ENCODE measurements at places on chromosomes 6 and 20.

- no peak for DNase-seq
Observed at GRCh38 chr6:3776881-3777507, 25.5 kb upstream of the PXDC1 start.

DNA sequence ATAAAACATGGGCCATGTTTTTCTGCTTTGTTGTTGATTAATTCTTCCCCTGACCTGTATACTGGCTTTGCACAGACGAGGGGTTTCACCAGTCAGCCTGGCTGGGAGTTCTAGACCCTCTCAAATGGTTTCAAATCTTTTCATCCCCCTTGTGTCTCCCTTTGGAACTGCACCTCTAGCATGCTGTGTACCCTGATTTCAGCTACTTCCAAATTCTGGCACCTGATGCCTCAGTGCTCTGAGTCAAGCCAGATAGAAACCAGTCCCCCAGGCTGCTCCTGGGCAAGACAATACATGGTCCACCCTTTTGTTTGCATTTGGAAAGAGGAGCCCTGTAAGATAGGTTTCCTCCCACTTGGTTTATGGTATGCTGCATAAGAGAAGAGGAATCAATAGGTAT lies 290.2 kb downstream of the BTBD3 start:
- no peak for DNase-seq

- DNase-seq: no peak
Observed at GRCh38 chr6:75603106-75603420, 1.4 kb downstream of the SENP6 start.

DNA sequence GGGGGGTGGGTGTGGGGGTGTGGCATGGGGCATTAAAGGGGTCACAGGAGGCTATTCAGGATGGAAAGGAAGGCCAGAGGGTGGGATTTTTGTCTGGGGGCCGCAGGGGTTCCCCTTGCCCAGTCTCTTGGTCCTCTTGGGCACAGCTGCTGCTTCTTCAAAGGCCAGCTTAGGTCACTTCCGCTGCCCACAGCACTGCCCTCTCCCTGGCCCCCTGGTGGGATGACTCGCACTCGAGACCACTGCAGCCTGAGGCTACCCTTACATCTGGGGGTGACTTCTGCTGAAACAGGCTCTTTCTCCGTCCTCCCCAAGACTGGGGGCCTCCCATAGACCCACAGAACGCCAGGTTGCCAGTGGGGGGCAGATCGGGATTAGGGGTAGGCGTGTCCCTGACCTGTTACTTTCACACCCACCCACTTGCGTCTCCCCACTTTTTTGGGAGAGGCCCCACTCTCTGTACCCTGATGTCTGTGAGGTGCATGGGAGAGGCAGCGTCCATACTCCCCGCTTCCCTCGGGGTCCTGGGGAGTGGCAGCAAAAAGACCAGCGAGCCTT lies 1.3 kb downstream of the LKAAEAR1 start:
- DNase-seq: no peak

GRCh38 chr20:44112889-44113617 lies 73.9 kb downstream of the JPH2 start:
- DNase-seq: peak; percentile 64
